ENCODE measurements at places on chromosomes 7 and 10.

- DNase-seq = no peak
Observed at GRCh38 chr7:5607951-5608656, 173.4 kb downstream of the RNF216 start.

DNA sequence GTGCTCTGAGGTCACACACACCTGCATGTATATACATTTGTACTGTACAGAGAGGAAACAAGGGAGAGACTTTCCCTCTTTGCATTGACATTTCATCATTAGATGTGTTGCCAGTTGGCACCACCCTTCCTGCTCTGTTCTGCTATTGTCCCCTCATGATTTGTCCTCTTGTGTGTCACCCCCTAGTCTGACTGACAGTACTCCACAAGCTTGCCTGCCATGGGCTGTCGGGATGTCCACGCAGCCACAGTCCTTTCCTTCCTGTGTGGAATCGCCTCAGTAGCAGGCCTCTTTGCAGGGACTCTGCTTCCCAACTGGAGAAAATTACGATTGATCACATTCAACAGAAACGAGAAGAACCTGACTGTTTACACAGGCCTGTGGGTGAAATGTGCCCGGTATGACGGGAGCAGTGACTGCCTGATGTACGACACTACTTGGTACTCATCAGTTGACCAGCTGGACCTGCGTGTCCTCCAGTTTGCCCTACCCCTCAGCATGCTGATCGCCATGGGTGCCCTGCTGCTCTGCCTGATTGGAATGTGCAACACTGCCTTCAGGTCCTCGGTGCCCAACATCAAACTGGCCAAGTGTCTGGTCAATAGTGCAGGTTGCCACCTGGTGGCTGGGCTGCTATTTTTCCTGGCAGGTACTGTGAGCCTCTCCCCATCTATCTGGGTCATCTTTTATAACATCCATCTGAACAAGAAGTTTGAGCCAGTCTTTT lies 9.4 kb downstream of the CLDN12 start:
- DNase-seq = peak; percentile 0

GRCh38 chr10:29533696-29534285 lies 101.0 kb downstream of the SVIL start:
- no peak for DNase-seq

DNA sequence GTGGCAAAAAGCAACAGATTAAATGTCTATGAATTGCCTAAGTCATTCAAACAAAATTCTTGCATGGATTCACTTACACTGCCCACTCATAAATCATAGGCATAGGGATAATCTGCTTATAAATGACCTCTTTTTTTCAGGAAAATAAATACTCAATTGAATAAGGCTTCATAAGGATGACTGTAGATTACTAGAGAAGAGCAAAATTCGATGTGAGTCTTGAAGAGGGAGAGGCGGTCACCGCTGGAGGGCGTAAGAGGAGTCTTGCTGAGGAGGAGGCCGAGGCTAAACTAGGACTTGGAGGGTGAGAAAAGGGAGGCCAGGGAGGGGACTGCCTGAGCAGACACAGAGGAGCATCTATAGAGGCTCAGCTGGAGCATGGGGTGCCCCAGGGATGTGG lies 135.4 kb upstream of the RSU1 start:
- no peak for DNase-seq

DNA sequence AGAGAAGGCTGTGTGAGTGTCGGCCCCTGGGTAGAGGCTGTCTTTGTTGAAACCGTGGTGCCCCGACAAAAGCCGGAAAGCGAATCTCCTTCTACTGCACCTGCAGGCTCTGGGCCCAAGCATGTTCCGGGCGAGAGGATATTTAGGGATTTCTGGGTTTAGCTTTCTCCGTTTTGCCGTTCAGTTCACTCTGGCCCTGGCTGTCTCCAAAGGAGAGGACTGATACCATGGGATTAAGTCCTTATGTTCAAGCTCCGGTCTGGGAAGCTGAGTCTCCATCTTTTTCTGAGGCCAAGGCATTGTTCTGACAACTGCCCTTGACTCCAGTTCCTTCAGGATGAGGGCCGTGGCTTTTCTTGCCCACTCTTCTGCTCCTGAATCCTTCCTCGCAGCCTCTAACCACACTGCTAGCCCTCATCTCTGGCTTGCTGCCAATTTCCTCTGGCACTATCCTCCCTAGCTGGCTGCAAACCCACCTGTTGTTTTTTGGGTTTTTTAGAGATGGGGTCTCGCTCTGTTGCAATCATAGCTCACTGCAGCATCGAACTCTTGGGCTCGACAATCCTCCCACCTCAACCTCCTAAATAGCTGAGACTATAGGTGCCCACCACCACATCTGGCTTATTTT lies 206.8 kb downstream of the SKIDA1 start:
- no peak for DNase-seq

DNA sequence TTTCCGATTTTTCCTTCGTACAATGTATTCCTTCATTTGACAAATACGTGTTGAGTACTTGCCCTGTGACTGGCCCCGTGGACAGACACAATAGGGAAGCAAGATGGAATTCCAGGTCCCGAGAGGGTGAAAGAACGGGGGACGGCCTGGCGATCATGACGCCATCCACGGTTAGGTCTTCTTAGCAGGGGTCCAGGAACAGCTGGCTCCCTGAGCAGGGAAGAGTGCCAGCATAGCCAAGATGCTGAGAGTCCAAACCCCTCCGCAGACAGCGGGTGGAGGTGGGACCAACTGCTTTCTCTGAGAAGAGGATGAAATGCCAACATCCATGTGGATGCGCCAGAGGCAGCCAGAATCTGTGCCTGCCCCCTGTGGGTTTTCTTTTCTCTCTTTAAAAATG lies 143.7 kb downstream of the DYNC2I1 start:
- no peak for DNase-seq
